EL (cell line): ENCODE measurements at places on chromosomes 5 and 9.

GRCh38 chr5:74072646-74073045 lies 446.6 kb downstream of the ARHGEF28 start:
- no peak for DNase-seq

GRCh38 chr9:77726289-77726688 lies 78.2 kb upstream of the GNA14 start:
- DNase-seq, result no peak

DNA sequence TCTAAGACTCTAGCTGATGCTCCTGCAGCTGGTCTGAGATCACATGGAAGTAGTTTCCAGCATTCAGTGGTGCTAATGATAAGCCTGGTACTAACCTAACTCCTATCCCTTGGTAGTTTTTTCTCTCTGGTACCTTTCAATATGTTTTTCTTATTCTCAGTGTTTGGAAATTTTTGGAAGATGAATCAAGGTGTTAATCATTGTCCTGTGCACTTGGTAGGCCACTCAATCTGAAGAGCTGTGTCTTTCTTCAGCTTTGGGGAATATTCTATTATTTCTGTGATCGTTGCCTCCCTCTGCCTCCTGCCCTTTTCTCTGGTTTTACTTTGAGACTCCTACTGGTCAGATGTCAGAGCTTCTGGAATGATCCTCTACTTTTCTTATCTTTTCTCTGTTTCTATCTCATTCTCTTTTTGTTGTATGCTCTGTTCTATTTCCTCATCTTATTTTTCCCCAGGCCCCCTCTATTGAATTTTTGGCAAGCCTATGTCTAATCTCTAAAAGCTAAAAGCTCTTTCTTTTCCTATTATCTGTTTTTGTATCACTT lies 136.8 kb downstream of the APBA1 start:
- no peak for DNase-seq

DNA sequence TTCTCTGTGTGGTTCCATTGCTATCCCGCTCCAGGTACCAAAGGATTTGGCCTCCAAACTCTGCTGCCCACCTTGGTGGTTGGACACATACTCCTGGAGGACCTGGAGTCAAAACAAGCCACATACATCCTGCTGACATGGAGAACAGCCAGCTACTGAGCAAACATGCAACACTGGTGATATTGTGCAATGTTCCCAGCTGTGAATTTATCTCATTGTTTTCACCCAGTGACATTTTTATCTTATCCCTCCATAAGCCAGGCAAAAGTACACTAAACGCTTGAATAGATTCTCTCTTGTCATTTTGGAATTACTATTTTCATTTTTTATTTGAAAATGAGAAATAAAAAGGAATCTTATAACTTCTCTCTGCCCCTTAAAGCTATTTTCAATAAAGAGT lies 11.1 kb upstream of the CTSL start:
- peak; percentile 77 for DNase-seq

- DNase-seq, result peak; percentile 83
Observed at GRCh38 chr5:168334695-168335094, 43.2 kb downstream of the WWC1 start.

GRCh38 chr5:10975945-10976344 lies 214.9 kb upstream of the DAP start:
- no peak for DNase-seq

DNA sequence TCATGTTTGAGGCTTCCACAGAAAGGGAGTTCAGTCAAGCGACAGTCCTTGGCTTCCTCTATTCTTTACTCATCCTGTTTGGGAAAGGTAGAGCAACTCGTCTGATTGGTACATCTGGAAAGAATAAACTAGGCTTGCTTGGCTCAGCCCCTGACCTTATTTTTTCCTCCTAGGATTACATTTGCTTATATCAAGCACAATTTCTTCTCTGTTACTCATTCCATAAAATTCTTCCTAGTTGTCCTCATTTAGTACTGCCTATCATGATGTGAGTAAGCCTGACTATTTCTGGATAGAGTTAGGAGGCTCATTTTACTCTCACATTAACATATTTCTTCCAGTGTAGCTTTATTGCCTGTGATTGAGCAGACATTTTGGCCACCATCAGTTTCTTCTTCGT lies 10.9 kb upstream of the CARNMT1 start:
- peak; percentile 56 for DNase-seq

GRCh38 chr9:132163457-132163875 lies 1.6 kb downstream of the NTNG2 start:
- no peak for DNase-seq
